ENCODE measurements at places on chromosomes 7 and 10. TPM values are rescaled to one million over a fixed set of nuclear protein-coding genes. Genes with fewer than 3 reads are reported as not detected.

- DNase-seq = no peak
These were observed 252.6 kb upstream of the ANKRD30A start for GRCh38 chr10:36872702-36873393.

The SLC39A12 gene
- total RNA-seq = not detected

- no peak for DNase-seq
These were observed 130.9 kb downstream of the SND1 start for GRCh38 chr7:127782654-127783559.

The KAZALD1 gene
- total RNA-seq = 7.2 TPM

DNA sequence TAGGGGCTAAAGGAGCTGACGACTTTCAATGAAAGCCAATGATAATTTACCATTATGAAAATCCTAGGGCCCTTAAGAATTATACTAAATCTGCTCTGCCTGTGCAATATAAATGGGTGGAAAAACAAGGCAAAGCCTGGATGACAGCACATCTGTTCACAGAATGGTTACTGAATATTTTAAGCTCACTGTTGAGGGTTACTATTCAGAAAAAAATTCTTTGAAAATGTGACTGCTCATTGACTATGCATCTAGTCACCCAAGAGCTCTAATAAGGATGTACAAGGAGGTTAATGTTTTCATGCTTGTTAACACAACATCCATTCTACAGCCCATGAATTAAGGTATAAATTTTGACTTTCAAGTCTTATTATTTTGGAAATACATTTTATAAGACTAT, 8.9 kb downstream of the DKK1 start:
- no peak for DNase-seq

The CRPPA gene
- total RNA-seq = 7.9 TPM

- no peak for DNase-seq
These were observed 267.0 kb downstream of the PLXNA4 start for GRCh38 chr7:132309102-132309805.

GRCh38 chr7:81478664-81479063, 291.2 kb downstream of the HGF start:
- DNase-seq = no peak

The SRGN gene
- 89.7 TPM for total RNA-seq

The MYH16 gene
- total RNA-seq = not detected

DNA sequence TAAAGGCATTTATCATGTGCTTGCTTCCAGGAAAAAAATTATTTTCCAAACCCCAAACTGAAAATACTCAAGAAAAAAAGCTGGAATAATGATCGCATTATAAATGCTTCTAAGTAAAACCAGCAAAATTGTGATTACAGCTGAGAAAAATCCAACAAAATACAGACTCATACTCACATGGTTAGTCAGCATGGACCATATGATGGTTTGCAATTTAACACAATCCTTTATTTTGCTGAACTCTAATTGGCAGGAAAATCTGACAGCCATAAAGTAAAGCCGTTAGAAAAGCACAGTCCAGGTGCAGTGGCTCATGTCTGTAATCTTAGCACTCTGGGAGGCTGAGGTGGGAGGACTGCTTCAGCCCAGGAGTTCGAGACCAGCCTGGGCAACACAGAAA, 59.6 kb downstream of the BRI3 start:
- DNase-seq = no peak

DNA sequence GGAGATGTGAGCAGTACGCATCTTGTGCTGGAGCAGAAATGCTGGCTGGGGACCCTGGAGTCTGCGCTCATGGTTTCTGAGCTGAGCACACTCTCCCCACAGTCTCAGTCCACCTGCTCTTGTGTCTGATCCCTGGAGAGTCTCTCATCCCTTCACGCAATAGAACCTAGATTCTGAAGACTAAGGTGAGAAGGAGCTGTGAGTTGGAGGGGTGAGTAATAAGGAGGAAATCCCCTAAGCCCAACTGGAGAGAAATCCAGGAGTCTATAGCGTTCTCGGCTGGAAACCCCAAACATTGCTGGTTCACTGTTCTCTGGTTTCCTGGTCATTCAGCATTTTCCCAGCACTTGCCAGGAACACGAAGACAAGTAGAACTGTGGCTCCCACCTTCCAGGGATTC, 68.3 kb upstream of the SMNDC1 start:
- no peak for DNase-seq

The TFEC gene
- total RNA-seq = 4.0 TPM

The ANKRD30A gene
- 0.21 TPM for total RNA-seq

GRCh38 chr7:102211590-102212550, 74.8 kb upstream of the SH2B2 start:
- no peak for DNase-seq

DNA sequence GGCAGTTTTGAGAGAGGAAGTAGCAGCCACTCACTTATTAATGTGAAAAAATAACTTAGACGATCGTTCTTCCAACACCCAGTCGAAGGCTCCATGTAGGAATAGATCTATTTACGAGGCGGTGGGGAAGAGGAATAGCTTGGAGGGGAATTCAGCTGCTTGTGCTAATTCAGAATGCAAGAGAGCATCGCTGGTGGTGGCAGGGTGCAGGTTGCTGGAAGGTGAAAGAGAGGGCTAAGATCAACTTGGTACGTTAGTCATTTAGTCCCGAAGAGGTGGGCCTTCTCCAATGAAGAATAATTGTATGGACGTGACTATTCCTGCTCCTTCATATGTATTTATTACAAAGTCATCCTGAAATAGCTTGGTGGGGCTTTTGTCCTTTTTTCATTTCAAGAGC, 98.5 kb downstream of the SEC23IP start:
- DNase-seq = no peak

- DNase-seq = no peak
These were observed 484.3 kb downstream of the GALNT17 start for GRCh38 chr7:71616217-71616616.

The HGF gene
- 6.0 TPM for total RNA-seq

The OR13A1 gene
- total RNA-seq = not detected

DNA sequence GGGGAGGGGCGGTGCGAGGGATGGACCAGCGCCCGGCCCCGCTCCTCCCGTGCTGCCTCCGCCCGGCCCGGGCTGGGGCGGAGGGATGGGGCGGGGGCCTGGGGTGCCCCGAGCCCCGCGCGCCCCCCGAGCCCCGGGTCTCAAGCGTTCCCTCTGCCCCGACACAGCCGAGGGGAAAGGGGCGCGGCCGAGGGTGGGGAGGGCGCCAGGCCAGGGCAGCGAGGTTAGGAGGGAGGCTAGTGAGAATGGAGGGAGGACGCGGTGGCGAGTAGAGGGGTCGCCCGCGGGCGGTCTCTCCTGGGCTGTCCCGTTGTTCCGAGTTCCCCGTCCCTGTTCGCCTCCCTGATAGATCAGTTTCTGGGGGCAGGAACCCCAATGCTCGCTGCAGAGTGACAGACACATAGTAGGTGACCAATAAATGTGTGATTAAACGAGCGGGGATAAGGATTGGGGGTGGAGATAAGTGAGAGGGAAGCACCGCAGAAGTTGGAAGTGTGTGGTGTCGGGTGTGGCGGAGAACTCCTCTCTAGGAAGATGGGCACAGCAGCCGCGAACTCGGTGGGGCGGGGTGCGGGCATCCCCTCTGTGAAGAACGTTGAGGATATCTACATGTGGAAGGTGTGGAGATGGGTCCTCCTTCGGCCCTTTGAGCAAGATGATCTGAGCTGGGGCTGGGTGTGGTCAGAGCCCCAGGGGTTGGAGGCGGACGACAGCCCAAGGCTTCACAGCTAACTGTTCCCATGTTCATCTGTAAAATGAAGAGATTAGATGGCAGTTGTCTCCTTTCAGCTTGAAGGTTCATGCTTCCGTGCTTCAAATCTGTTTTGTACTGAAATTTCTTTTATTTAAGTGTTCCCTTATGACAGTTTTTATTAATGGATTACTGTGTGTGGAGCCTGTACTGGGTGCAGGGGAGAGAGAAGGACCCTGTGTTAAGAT, 580 bp downstream of the ZNF775 start:
- DNase-seq = no peak

The MRC1 gene
- 52.1 TPM for total RNA-seq

- DNase-seq = no peak
These were observed 8.3 kb downstream of the SLC37A3 start for GRCh38 chr7:140390034-140390433.

DNA sequence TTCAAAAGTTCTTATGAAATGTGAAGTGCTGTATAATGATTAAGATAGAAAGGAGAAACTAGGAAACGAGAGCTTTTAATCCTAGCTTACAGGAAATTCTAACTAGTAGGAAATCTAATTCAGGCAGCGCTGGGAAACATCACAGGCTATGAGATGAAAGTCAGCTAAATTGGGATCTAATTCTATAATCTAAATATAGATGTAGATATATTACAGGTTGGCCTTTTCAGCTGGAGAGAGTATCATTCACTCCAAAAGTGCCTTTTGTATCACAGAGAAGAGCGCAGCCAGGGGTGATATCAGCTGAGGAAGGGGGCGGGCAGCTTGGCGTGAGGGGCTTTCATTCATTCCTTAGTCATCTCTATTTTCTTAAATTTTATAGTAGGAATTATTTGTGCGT, 157.0 kb downstream of the CUX1 start:
- no peak for DNase-seq

- no peak for DNase-seq
These were observed 246.3 kb downstream of the CDK14 start for GRCh38 chr7:90842430-90842788.

GRCh38 chr10:129958629-129959543, 5.2 kb downstream of the EBF3 start:
- no peak for DNase-seq

GRCh38 chr10:13412894-13413293, 64.8 kb upstream of the SEPHS1 start:
- no peak for DNase-seq

DNA sequence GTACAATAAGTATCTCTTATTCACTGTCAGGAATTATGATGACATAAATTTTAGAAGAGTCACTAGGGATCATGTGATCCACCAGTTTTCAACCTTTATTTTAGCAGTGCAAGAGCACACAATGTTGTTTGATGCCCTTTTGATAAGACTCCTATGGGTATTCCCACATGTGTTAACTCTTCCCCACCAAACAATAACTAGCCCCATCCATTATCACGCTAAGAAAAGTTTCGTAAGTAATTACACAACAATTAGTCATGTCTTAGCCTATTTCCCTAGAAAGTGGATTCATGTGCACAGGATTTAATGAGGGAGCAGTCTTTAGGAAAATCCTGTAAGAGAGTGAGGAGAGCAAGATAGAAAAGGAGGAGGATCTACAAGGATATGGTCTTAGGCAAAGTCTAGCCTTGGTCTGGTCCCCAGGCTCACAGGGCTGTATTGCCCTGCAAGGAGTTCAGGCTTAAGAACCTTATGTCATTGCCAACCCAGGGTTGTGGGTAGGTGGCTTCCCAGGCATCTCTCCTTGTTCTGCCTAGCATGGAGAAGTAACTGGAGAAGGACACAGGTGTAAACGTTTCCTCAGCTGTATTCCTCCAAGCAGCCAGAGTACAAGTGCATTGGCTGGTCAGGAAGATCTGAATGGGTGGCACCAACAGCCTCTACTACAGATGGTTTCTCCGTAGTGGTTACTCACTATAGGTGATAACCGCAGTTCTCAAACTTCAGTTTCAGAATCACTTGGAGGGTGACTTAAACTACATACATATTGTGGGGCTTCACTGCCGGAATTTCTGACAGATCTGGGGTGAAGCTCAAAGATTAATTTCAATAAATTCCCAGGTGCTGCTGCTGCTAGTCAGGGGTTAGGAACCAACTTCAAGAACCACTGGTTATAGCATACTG, 574.5 kb downstream of the SUGCT start:
- DNase-seq = no peak

The SUN3 gene
- not detected for total RNA-seq

The ITPRID1 gene
- total RNA-seq = not detected

GRCh38 chr10:33115738-33116719, 158.0 kb upstream of the ITGB1 start:
- no peak for DNase-seq

The FRMPD2 gene
- total RNA-seq = 6.0 TPM

GRCh38 chr10:9921544-9921943, 1096.1 kb upstream of the CELF2 start:
- no peak for DNase-seq

GRCh38 chr10:30866896-30867295, 164.8 kb downstream of the ZNF438 start:
- no peak for DNase-seq

DNA sequence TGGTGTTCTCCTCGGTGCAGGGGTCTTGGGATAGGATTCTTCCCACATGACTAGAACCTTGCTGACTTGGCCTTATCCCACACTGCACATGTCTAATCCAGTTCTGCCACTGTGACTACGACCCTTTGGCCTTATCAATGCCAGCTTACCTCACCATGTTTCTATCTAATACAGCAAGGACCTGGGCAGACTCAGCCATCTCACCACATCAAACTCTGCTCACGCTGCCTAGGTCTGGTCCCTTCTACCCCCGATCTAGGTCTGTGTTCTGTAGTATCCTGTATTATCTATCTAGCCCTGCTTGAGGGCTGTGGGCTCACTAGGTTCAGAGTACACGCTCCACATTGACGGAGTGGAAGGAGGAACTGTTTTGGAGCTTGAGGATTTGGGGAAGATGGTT, 282.4 kb downstream of the HPSE2 start:
- DNase-seq = no peak

DNA sequence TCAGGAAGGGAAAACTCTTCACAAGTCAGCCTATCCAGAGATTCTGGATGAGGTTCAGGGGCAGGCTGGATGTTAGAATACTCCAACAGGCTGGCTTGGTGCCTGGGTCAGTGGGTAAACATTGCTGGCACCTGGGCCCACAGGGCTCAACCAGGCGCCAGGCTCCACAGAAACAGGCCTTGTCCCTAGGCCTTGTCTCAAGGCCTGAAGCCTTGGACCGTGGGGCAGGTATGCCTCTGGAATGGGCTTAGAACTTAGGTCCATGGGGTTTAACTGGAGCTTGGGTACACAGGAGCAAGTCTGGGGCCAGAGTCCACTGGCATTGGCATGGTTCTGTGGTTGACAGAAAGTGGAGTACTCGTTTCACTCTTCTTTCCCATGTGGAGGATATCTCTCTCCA, 263.0 kb upstream of the ETV1 start:
- no peak for DNase-seq

GRCh38 chr7:21959387-21959776, 13.7 kb upstream of the CDCA7L start:
- no peak for DNase-seq

GRCh38 chr7:31098642-31099360, 46.7 kb downstream of the ADCYAP1R1 start:
- DNase-seq = no peak

DNA sequence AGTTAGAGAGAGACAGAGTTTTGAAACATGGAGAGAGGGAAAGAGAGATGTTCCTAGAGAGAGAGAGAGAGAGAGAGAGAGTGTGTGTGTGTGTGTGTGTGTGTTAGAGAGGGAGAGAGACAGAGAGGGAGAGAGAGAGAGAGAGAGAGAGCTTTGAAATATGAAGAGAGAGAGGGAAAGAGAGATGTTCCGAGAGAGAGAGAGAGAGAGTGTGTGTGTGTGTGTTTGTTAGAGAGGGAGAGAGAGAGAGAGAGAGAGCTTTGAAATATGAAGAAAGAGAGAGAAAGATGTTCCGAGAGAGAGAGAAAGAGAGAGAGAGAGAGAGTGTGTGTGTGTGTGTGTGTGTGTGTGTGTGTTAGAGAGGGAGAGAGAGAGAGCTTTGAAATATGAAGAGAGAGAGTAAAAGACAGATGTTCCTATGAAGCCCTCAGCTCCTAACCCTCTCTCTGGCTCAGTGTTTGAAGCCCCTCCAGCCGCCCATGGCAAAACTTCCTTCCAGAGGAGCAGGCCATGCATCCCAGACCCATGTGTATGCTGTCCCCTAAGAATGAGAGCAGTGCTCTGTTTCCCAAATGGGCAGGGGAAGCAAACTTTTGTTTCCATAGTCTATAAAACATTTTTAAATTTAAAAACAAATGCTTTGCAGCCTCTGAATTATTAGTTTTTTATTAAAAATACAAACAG, 130.9 kb downstream of the KCNMA1 start:
- DNase-seq = no peak
